Hematopoietic multipotent progenitor cell (in vitro differentiated cells): ENCODE measurements at places on chromosomes 3 and 15. TPM values are rescaled to one million over a fixed set of nuclear protein-coding genes. Genes with fewer than 3 reads are reported as not detected.

Gene CYP1A2
- not detected for total RNA-seq

Gene SLC6A1
- under 0.01 TPM for total RNA-seq

Gene SLC2A2
- not detected for total RNA-seq

Gene GPR27
- total RNA-seq = 15.3 TPM

Gene CAND2
- total RNA-seq = 3.0 TPM

Gene GOLGA8G
- not detected for total RNA-seq

Gene UBAP1L
- total RNA-seq = 1.6 TPM

DNA sequence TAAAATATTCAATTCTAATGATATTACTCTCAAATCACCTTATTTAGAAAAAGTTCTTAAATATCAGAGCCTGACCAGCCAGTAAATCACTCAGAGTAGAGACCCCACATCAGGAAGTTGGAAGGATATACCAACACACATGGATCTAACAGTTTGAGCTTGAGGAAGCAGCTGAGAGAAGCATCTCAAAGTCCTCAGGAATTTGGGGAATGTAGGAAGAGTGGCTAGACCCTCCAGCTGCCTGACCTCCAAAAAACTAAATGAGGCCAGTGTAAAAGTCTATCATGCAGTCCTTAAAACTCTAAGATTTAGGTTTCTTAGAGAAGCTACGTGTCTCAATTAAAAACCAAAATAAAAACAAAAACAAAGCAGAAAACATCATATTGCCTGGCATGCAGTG, 55.4 kb downstream of the SETD2 start:
- no peak for DNase-seq

DNA sequence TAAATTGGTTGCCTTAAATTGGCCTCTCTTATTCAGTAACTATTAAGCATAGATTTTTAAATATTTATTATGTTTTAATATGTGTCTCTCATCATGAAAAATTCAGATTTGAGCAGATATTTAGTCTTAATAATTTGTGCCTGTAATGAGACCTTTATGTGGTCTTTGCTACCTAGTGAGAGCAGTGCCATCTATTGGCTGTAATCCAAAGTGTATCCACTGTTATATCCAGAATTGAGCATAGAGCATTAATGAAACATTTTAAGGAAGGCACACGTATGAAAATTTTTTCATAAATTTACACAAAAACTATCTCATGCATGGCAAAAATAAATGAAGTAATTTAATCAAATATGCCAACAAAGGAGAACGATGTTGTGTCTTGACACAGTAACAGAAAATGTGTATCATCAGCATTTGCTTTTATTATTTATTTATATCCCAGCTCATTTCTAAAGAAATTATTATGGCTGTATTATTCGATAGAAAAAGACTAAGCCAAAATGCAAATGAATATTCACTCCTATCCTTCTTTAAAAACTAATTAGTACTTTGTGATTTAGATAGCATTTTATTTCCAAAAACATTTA, 203.5 kb downstream of the RSRC1 start:
- DNase-seq = no peak

DNA sequence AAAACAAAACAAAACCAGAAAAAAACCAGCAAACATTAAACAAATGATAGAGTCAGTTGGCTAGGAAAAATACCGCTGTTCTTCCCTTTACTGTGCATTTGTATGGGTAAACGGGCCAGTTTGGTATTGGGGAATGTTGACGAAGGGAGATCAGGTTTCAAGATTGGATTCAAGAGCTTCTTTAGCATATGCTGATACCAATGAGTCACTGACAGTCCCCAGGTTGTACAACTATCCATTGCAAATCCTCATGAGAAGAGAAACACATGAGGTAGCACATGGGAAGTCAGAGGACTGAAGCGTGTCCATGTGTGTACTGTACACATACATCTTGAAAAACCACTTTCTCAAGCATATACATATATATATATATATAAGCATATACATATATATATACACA, 25.6 kb downstream of the TIGIT start:
- DNase-seq = no peak

DNA sequence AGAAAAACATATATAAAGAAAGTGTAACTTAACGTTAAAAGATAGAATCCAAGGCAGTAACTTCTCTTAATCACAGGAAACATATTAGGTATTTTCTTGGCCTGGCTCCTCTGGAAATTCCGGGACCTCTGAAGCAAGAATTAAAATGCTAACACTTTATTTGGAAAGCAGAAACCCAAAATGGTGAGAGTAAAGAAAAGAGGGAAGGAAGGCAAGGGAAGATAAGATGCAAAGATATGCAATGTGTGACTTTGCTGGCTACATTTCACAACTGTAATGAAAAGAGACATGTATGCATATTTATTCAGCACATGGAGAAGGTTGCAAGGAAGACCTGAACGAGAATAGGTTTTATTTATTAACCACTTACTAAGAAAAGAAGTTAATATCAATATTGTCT, 372.5 kb downstream of the TBL1XR1 start:
- no peak for DNase-seq

DNA sequence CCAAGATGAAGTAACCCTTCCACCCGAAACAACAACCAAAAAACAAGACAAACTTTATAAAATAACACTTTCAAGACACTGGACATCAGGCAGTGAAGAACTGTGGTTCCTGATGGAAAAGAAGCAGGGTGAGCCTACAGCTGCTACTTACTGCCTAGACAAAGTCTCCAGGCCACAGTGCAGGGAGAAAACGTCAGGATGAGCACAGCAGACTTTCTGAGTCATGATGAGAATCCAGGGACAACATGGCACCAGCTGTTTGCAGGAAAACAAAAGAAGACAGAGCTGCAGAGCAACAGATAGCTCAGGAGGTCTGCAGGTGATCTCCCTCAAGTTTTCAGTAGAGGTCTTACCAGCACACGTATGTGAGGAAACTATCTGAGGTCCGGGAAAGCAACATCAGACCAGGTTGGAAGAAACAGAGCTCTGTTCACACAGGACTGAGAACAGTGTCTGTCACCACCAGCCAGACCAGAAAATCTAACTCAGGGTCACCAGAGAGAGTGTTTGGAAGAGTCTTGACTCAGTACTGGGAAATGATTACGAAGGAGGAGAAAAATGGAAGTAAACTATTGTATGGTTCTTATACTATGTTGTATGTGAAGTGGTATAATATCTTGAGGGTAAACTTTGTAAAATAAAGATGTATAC, 108.9 kb downstream of the ANO10 start:
- no peak for DNase-seq

DNA sequence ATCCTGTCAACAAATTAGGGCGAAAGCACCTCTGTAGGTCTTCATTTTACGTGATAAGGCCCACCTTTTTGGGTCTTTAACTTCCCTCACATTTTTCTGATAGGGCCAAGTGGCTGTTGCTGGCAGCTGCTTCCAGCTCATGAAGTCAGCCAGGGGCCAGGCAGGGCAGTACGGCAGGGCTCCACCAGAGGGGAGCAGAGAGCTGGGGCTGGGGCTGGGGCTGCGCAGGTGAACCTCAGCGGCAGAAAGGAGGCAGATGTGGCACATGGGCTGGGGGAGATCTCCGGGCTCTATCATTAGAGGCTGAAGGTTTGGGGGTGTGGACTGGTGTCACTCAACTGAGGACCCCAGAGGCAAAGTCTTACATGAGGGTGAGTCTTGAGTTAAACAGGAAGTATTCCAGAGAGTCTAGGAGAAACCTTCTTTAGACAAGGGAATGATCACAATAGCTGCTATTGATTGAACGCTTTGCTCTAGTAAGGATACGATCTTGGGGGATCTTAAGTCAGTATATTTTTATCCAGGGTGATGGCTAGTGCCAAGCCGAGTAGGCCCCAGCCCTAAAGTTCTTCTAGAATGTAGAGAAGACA, 62.8 kb upstream of the MEX3B start:
- DNase-seq = peak; percentile 23

DNA sequence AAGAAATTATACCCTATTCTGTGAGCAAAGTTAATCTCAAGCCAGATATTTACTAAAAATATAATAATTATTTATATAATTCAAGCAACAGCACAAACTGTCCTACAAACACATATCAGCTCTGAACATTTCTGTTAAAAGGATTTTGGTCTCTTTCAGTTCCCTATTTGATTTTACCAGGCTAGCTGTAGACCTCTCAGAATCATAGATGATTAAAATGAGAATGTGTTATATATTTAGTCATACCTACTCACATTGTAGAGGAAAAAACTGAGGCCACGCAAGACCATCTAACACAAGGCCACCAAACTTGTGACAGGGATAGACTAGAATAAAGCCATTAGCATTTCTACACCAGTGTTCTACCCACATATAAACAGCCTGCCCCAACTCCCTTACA, 28.5 kb downstream of the ACKR4 start:
- no peak for DNase-seq

- DNase-seq = no peak
Measured at GRCh38 chr3:87359025-87359424, 82.6 kb upstream of the POU1F1 start.

- DNase-seq = no peak
Measured at GRCh38 chr15:32685576-32685975, 32.2 kb upstream of the GREM1 start.
